Stimulated activated CD4-positive, alpha-beta T cell treated with anti-CD3 and anti-CD28 coated beads, Interleukin-4, amount 100 ng/mL, for 1 hour (primary cell): ENCODE measurements at places on chromosomes 16 and 17.

DNA sequence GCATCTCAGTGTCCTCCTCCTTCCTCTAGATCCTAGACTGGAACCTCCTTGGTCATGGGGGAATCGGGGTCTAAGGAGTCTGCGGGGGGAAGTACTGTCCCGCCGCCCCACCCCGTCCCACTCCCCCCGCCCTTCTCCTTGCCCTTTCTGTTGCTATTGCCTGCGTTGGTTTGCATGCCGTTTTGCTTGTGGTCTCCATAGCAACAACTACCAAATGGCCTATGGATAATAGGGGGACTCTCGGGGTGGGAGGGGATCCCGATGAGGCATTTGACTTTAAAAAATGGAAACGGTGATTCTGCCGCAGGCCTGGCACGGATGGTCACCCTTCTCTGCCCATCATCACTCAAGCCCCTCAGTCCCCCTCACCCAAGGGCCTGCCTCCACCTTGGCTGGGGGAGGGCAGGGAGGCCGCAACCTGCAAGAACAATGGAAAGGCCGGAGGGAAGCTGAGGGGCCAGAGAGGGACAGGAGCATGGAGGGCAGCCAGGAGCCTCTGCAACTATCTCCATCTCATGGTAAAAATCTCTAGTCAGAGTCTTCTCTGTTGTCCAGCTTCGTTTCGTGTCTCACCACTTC, 231.4 kb upstream of the TNRC6C start:
- no peak for DNase-seq

- peak; percentile 10 for DNase-seq
Observed at GRCh38 chr17:63222655-63223054, 223.5 kb downstream of the CYB561 start.

DNA sequence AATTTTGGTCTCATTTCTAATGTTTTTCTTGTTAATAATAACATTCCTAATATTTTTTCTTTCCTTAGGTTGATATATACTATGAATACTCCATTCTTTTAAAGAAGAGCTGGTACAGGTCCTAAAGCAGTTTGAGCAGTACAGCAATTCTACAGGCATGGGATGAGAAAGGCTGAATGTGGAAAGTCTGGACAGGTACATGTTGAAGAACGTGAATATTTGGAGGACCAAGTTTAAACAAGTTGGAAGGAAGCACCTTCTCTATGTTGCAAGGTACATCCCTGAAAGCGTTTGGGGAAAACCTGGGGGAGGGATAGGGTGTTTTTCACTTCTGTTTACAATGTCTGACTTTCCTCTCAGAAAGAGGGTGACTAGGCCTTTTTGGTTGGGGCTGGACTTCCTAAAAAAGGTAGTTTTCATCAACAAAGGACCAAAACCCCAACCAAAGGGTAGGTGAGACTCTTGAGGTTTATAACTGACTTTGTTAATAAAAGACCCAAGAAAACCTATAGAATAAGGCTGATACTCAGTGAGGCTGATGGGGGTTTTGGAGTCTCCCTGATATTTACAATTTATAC, 95.9 kb upstream of the AXIN2 start:
- no peak for DNase-seq

- no peak for DNase-seq
Observed at GRCh38 chr17:68391561-68392268, 65.6 kb downstream of the WIPI1 start.

GRCh38 chr17:34300652-34301370, 15.3 kb downstream of the CCL11 start:
- DNase-seq = no peak

- DNase-seq = no peak
Observed at GRCh38 chr17:11170881-11171280, 70.1 kb upstream of the SHISA6 start.

DNA sequence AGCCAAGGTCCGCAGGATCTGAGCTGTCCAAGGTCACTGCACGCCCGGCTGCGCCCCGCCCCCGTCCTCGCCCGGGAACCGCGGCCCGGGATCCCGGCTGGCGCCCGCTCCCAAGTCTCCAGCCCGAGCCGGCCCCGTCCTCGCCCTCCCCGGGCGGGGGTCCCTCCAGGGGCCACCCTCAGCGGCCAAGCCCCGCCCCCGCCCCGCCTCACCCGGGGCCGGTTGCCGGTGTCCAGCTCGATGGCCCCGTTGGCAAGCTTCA, 216 bp downstream of the VPS9D1 start:
- DNase-seq = no peak

GRCh38 chr17:7667656-7668406, 17.1 kb downstream of the ATP1B2 start:
- DNase-seq = no peak

DNA sequence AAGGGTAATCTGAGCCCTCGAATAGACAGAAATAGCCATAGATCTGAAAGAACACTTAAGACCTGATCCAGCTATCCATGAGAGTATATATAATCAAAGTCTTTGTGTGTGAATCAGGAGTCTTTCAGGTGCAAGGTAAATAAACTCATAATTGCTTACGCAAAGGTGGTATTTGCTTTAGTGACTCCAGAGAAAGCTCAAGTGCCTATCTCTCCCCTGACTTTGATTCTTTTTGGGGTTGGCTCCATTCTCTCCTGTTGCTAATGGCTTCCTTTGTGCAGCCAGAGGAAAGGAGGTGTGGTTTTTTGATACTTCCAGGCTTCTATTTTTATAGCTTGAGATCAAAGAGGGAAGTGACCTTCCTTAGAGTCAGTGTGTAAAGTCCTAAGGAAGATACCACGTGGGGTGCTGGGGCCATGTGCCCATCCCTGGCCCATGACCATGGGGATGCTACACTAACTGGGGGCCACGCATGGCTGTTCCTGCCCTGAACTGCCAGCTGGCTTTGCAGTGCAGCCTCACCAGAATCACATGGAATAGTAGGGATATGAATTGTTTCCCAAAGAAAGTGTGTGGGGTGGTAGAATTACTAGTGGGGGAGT, 45.8 kb downstream of the TENT4B start:
- DNase-seq = no peak

- DNase-seq = no peak
Observed at GRCh38 chr16:15966836-15967546, 17.6 kb downstream of the ABCC1 start.

- DNase-seq = no peak
Observed at GRCh38 chr16:51391798-51392511, 240.9 kb upstream of the SALL1 start.

DNA sequence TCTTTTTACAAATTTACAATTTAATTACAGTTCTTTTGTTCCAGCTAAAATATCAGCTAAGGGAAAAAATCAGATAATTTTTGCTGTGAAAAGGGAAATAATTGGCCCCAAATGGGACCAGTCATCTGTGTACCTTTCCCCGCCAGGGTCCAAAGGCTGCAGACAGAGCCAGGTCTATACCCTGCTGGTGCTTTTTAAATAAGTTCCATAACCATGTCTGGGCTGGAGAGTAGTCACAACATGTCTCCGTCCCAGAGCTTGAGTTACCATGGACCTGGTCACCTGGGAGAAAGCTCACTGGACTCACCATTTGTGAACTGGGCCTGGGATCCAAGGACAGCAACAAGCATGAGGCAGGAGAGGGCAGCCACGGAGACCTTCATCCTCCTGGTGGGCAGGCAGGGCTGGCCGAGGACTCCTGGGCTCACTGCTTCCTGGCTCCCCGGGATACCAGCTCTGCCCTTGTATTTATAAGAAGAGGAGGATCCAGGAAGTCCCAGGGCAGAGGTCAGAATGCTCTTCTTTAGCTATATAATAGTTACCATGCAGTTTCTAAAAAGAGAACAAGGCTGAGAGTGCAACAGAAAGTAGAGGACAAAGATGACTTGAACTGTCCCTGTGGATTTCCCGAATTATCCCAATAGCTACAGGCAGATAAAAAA, at the start of gene CCL15:
CCL15 (minus strand) TSS at position 444 of the 662 bp plus-strand sequence; CDS start at position 383, 61 bp downstream.
- no peak for DNase-seq

DNA sequence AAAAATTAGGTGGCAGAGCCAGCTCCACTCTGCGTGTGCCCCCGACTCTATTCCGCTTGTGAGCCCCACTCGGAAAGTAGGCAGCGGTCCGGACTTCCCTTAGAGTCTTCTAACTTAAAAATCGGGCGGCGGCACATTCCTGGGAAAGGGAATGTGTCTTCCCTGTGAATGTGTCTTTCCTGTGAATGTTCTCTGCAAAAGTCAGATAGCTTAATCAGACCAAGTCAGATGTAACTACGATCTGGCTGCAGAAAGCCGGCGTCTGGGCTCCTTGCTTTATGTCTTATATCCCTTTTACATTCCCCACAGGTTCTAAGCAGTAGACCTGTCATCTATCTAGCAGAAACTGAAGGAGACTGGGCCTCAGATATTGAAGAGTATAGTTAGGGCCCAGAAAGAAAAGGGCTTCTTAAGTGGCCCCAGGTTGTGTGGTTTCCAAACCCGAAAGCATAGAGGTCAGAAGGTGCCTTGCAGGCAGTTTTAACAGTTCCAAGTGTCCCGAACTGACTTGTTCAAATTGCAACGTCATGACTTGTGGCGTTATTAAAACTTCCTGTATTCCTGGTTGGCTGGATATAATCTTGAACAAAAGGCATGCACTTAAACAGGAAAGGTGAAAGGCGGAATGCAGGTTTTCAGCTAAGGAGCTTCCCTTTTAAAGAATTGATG, 601 bp downstream of the PHKB start:
- no peak for DNase-seq

GRCh38 chr17:4358154-4358553, 8.3 kb downstream of the UBE2G1 start:
- no peak for DNase-seq

DNA sequence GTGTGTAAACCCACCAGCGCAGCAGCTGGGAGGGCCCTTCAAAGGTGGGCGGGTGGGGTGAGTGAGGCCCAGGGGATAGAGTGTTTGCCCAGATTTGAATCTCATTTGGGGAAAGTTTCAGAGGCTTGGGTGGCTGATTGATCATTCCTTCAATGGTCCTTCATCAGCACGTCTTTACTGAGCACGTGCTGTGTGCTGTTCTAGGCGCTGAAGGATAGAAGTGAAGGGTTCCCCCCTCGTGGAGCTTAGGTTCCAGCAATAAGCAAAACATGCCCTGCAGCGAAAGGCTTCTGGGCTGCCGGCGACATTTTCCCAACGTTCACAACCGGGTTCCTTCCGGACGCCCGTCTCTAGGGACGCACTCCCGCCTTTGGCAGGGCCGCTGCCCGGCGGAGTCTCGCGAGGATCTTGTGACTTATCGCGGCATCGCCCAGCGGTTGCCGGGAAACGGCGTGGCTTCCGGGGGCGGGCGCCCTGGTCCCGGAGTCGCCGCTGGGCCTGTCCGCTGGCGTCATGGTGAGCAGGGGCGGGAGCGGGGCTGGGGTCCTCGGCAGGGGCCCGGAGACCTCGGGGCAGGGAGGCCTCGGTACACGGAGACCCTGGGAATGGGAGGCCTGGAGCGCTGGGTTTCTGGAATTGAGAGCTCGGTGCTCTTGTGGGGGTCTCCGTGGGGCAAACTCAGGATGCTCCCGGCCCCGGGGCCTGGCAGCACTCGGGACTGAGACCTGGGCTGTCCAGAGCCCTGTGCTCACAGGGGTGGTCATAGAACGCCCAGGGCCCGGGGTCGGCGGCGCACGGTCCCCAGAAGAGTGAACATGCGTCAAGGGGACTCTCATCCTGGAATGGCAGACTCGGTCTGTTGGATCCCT, 3.2 kb upstream of the DBNDD1 start:
- peak; percentile 82 for DNase-seq

GRCh38 chr17:57328109-57328882, 72.0 kb downstream of the MSI2 start:
- no peak for DNase-seq

- no peak for DNase-seq
Observed at GRCh38 chr17:33745047-33745760, 452.1 kb upstream of the ASIC2 start.

DNA sequence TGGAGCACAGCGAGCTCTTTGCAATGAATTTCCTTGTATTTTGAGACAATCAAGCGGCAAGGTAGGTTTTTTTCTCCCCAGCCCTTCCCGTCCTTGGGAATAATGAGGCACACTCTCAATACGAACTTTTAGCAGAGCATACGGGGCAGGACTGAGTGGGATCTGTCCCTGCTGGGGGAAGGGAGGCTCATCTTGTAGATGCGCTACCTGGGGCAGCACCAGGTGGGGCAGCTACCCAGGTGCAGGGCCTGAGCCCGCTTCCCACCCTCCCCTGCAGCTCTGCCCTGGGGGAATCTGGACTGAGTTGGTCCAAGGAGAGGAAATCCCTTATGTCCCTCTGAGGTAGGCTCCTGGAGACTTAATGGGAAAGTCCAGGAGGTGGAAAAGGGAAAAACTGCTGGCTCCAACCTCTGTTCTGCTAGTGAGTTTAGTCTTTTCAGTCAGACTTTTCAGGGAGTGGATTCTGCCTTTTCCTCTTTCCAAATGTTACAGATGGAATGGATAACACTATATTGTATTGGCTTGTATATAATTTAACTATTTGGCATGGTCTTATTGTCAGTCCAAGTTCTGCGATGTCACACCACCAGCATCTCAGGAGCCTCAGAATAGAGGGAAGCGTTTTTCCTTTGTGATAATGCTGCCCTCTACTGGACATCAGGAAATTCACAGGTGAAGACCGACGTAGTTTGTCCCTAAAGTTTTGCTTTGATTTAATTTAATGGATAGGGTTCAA, 9.6 kb upstream of the CES1 start:
- DNase-seq = no peak

DNA sequence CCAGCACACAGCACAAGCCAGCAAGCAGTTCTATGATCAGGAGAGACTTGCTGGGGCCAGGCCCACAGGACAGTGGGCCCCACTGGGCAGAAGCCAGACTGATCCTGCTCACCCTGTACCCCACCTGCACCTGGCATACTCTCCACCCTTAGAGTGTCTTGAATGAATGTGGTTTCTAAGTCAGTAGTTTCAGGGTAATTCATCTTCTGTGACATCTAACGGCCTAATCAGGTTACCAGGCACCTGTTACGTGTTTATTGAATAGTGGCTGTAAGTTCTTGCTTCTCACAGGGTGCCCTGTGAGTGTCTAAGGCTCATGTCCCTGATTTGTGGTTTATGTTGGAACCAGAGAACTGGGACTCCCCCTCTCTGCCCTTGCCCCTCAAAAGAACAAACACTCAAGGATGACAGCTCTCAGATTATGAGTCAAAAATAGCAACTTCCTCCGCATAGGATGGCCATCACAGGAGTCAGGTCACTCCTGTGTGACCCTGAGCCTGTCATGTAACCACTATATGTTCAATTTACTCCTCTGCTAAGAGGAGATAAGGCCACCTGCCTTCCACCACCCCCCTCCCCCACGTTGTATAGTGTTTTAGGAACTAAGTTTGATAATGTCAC, 7.0 kb upstream of the OR2C1 start:
- no peak for DNase-seq
